ENCODE measurements at places on chromosomes 7 and 10.

- no peak for DNase-seq
Measured at GRCh38 chr7:147069771-147070170, 953.2 kb downstream of the CNTNAP2 start.

GRCh38 chr10:51082857-51083256 is 8.6 kb downstream of the PRKG1 start:
- no peak for DNase-seq

GRCh38 chr7:36486336-36486735 is 96.7 kb downstream of the ANLN start:
- DNase-seq: no peak

DNA sequence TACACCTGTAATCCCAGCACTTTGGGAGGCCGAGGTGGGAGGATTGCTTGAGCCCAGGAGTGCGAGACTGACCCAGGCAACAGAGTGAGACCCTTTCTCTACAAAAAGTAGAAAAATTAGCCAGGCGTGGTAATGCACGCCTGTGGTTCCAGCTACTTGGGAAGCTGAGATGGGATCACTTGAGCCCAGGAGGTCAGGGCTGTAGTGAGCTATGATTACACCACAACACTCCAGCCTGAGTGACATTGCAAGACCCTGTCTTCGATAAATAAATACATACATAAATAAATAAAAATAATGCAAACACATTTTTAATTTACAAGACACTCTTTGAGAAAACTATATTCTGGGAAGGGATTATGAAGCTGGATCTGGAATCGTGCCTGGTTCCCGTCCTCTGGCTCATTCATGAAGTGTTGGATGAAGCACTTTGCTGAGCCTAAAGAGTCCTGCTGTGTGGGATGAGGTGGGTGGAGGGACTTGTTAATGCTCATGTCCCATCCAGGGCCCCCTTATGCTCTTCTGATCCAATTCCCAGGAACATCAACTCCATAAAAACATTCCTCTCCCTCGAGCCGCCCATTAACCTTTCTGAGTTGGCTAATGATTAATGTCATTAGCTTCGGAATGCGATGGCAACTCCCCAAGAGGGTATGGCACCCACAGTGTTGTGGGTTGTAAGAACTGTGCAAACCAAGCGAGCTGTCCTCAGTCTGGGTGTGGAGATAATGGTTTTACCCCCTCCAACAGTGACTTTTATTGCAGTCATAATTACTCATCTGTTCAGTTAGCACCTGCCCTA is 236.3 kb downstream of the BAMBI start:
- DNase-seq: no peak

DNA sequence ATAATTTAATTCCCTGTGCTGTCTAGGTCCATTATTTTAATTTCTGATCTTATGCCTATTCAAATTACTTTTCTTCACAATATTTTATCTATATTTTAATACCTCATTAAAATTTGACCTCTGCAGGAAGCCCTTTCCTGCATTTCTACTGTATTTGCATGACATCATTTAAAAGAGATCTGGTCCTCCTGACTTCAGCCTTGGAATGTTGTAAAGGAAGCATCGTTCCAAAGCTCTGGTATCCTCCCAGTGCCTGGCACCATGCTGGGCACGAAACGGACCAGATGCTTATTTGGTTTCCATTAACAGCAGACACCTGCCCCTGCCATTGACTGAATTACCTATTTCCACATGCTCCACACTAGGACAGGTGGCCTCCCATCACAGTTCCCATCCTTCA is 247.5 kb downstream of the KLF6 start:
- no peak for DNase-seq

- DNase-seq: no peak
Measured at GRCh38 chr10:119401671-119402395, 140.7 kb downstream of the RGS10 start.

- DNase-seq: peak; percentile 97
Measured at GRCh38 chr7:156640257-156640948, at the start of gene RNF32. Gene RNF32, plus strand, starts transcription at chr7:156640774. Its CDS starts 3,104 bp downstream, at chr7:156643878.

GRCh38 chr10:86252556-86252955 is 114.0 kb downstream of the GRID1 start:
- no peak for DNase-seq

DNA sequence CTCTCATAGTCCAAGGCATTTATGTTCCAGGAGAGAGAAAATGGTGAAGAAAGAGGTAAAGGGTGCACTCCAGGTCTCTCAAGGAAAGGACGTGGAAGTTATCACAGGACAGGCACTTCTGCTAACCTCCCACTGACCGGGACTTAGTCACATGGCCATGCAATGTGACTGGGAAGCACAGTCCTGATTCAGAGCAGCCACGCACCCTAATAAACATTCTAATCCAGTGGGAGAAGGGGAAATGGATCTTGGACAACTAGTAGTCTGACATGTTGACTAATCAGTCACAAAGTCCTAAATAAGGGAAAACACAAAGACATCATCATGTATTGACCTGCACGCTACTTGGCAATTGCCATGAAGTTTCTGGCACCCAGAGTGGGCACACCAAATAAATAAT is 417.5 kb upstream of the ZMIZ1 start:
- DNase-seq: no peak

- no peak for DNase-seq
Measured at GRCh38 chr7:20284003-20284770, 46.5 kb upstream of the ITGB8 start.

GRCh38 chr10:99369126-99369525 is 40.0 kb downstream of the CNNM1 start:
- no peak for DNase-seq

GRCh38 chr7:2640846-2641316 is 9.1 kb downstream of the TTYH3 start:
- no peak for DNase-seq

DNA sequence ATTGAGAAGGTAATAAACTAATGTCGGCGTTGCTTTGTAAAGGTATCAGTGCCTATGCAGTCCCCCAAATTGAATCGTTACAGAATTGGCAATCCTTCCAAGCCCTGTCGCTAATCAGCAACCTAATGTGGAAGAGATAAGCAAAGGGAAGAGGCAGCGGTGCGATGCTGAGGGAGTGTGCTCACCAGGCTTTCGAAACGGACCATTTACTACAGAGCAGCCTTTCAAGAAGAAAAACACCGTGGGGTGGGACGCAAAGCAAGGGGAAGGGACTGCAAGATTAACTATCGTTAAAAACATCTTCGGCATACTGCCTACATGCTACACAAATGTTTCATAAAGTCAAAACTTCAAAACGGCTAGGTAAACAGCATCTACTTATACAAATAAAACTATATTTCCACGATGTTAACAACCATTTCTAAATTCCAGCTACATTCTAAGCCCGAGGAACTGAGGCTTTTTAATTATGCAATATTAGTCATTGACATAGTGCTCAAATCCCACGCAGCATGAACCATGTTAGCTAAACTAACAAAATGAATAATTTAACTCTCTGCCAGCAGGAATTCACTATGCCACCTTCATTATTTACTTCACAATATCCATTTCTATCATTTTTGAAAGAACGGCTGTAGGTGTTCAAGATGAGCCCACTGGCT is 85.2 kb downstream of the CHCHD3 start:
- DNase-seq: no peak

- no peak for DNase-seq
Measured at GRCh38 chr7:24968165-24968564, 11.8 kb downstream of the OSBPL3 start.

- DNase-seq: no peak
Measured at GRCh38 chr10:42753507-42754154, 29.0 kb upstream of the BMS1 start.

- peak; percentile 50 for DNase-seq
Measured at GRCh38 chr10:103678178-103678526, 177.2 kb downstream of the SH3PXD2A start.

GRCh38 chr10:51846856-51847506 is 147.6 kb upstream of the CSTF2T start:
- no peak for DNase-seq

DNA sequence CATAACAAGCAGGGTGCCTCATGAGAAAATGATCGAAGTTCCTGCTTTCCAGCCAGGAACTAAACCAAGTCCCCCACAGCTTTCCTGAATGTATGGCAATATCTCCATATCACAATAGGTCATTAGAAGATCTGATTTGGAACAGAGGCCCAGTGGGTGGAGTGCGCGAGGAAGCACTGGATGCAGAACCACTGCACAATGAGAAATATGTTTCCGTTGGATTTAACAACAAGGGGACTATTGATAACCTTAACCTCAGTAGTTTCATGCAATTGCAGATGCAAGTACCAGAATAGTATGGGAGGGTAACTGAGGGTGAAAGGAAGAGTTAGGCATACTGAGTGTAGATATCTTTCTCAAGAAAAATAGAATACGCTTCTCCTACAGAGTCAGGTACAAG is 45.3 kb downstream of the ZPBP start:
- no peak for DNase-seq

- DNase-seq: no peak
Measured at GRCh38 chr10:5461203-5461588, 38.2 kb downstream of the CALML5 start.

DNA sequence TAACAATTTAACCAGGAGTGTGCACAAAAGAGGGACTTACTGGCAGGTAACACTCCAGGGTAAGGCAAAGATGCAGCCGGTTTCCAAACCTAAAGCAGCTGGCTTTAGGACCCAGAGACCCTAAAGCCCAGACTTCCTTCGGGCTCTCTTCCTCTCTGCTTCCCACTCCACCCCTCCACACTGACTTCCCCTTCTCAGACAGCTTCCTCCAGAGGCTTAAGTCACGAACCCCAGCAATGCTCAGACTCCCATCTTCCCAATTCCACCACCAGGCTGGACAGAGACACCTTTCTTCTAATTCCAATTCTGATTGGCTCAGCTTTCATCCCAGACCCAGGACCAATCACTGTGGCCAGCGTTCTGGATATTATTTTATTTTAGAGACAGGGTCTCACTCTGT is 24.8 kb downstream of the STYXL1 start:
- no peak for DNase-seq

GRCh38 chr7:28048694-28049093 is 131.9 kb downstream of the JAZF1 start:
- no peak for DNase-seq

- no peak for DNase-seq
Measured at GRCh38 chr10:67385566-67385965, 310.4 kb downstream of the CTNNA3 start.

GRCh38 chr7:75711076-75711475 is 27.7 kb downstream of the HIP1 start:
- DNase-seq: no peak

DNA sequence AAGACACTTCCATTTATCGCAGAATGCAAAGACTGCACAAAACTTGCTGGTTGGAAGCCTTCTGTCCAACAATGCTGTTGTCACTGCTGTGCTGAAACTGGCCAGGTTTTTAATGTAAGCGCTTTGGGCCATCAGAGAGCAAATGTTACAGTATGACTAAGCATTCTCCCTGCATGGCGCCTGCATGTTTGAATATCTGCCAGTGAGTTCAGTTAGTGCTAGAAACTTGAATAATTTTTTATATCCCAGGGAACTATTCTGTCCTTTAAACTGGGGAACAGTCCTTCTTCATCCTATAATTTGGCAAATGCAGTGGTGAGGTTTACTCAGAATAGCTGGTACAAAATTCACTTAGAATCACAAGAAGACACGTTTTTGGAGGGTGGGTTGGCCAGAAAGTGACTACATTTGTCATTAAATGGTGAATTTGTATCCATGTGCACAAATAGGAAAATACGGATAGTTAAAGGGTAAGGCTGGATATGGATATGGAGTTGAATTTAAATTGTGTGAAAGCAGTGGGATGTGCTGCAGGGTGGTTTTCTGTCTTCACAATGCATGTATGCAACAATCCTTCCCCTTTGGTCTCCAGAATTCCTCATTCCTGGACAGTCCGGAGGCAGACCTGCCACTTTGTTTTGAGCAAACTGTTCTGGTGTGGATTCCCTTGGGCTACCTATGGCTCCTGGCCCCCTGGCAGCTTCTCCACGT is 1.7 kb downstream of the ABCC2 start:
- DNase-seq: no peak

- DNase-seq: no peak
Measured at GRCh38 chr10:62498271-62498670, 124.1 kb downstream of the ZNF365 start.

GRCh38 chr10:12973149-12973718 is 28.3 kb downstream of the CCDC3 start:
- DNase-seq: no peak

GRCh38 chr7:99953649-99954048 is 22.2 kb downstream of the AZGP1 start:
- DNase-seq: peak; percentile 80

- DNase-seq: no peak
Measured at GRCh38 chr7:77383333-77383740, 32.8 kb downstream of the GSAP start.

GRCh38 chr7:50835156-50835555 is 52.5 kb upstream of the GRB10 start:
- DNase-seq: no peak

DNA sequence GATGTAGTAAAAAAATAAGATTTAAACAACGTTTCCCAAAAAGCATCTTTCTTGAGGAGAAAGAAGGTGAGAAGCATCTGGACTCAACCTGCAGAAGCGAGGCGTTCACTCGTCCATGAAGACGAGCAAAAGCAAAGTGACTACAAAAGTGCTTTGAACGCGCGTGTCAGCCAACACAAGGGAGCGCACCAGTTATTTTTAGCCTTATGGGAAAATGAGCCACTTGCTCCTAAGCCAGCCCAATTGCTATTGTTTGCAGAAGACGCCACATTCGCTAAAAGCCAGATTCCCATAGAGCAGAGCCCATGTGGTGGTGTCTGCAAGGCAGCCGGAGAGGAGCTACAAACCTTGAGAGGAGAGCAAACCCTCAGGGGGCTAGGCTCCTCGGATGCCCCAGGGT is 122.5 kb downstream of the FAM53B start:
- DNase-seq: no peak

DNA sequence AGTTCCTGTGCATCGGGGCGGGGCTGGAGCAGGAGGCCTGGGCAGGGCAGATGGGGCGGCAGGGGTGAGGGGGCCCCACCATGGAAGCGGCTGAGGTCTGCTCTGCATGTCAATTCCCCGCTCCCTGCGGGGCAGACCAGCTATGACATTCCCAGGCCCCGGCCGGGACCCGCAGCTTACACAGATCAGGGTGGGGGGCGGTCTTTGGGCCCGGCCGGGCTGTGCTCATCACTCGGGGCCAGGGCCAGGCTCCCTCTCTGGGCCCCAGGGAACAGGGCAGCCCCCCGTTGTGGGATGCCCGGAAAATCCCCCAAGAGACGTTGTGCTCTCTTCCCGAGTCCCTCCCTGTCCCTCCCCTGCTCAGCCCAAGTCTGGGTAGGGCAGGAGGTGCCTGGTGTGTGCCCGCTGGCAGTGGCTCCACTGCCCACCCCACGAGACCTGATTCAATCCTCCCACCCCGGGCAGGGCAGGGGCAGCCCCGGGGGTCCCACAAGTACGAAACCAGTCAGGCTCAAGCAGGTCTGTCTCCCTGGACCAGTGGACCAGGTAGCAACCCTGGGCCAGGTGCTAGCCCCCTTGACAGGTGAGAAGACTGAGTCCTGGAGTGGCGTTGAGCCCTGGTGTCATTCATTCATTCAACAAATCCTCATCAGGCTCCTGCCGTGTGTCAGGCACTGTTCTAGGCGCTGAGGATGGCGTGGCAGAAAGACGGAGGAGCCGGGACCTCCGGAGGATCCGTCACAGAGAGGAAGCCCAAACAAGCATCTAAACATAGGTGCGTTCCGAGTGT is 29.0 kb downstream of the MICALL2 start:
- DNase-seq: no peak
